ENCODE measurements at places on chromosomes 5 and 9. TPM values are rescaled to one million over a fixed set of nuclear protein-coding genes. Genes with fewer than 3 reads are reported as not detected.

DNA sequence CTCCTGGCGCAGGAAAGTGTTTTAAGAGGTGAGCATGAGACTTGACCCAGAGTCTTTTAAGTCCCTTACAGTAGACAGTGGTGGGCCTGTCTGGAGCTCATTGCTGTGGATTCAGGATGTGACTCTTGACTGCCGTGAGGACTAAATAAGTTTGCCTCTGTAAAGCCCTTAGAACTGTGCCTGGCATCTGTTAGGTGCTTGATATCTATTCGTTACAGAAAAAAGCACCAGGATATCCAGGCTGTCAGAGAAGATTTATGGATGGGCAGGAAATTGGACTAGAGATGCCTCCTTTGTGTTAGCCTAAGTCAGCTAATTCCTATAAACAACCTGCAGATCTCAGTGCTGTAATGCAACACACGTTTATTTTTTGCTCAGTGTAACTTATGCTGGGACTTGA, 12.6 kb downstream of the ERGIC1 start:
- DNase-seq = no peak

CAMK2A gene
- polyA plus RNA-seq = 40.9 TPM

GRCh38 chr5:146345578-146346366, 7.1 kb downstream of the POU4F3 start:
- DNase-seq = no peak

MROH2B gene
- not detected for polyA plus RNA-seq

DNA sequence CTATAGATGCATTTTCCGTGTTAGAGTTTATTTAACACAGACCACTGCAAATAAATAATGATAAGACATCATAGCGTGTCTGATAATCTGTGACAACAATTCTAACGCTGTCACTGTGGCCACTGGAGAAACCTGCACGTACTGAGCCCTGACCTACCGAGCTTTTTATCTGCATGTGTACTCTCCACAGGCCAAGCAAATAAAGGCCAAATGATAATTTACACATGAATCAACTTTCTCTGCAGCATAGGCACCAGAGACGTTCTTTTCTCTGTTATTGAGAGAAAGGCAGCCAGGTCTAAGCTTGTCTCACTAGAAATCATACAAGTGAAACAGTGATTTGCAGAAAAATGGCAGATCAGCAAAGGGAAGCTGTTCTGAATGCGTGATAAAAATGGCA, 75.8 kb downstream of the POU5F2 start:
- DNase-seq = no peak

DAPK1 gene
- 21.6 TPM for polyA plus RNA-seq

GRCh38 chr9:12640016-12640587, 53.1 kb upstream of the TYRP1 start:
- peak; percentile 34 for DNase-seq

SH2D3C gene
- 18.4 TPM for polyA plus RNA-seq

WNT8A gene
- not detected for polyA plus RNA-seq

- DNase-seq = no peak
Observed at GRCh38 chr9:14365670-14366069, 51.7 kb upstream of the NFIB start.

DNA sequence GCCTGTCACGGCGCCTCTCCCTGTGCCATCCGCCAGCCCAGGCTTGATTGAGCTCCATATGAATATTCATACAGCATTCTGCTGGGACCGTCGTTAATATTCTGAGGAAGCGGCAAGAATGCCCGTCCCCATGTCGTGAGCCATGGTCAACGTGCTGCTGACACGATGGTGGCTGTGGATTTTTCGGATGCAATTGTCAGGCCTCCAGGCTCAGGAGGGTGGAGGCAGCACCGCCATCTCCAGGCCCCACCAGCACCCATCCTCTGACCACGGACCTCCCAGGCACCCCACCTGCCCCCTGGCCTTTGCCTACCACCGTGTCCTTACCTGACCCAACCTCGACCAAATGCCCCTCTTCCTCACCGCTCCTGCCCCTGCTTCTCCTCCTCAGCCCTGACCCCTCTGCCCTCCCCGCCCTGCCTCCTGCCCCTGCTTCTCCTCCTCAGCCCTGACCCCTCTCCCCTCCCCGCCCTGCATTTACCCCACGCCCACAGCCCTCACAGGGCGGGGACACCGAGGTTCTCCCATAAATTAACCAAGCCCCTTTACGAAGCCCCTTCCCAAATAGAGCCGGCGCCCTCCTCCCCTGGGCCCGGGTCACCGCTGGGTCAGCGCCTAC, 9.9 kb downstream of the TMEM250 start:
- no peak for DNase-seq

- no peak for DNase-seq
Observed at GRCh38 chr9:112886351-112886750, 4.3 kb downstream of the SLC46A2 start.

SPINK7 gene
- polyA plus RNA-seq = 0.16 TPM

DNA sequence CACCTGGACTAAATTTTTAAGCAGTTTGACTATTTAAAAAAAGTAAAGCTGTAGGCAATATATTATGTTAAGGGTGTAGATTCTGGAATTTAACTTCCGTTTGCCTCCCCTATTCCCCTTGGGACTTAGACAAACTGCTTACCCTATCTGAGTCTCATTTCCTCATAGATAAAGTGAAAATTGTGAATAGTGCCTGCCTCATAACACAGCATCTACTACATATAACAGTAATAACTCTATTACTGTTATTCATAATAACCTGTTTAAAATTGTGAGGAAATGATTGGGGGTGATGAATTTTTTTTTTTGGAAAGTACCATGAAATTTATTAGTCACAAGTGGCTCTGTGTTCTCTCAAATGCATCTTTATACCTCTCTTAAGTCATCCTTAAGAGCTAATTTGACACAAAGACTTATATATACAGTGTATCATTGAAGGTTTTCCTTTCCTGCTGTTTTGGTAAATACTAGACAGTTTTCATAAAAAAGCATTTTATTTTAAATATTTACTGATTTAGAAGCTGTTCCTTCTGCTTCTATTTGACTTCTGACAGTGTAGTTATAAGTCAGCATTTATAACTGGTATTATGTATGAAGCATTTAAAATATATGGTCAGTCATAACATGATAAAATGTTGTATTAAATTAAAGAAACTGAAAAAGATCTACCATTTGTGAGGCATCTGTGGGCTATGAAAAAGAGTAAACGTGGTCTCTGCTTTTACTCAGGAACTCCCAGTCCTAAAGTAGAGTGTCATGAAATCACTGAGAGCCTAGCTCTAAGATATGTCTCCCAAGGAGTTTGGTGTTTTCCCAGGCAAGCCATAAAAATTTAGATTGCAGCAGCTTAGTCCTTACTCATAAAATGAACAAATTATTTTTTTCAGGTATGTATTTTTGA, 46.4 kb downstream of the MCCC2 start:
- no peak for DNase-seq

- no peak for DNase-seq
Observed at GRCh38 chr5:168311061-168311566, 19.7 kb downstream of the WWC1 start.

GRCh38 chr9:14780251-14780650, 57.7 kb upstream of the CER1 start:
- DNase-seq = peak; percentile 91

COL15A1 gene
- polyA plus RNA-seq = 202 TPM

LCN15 gene
- polyA plus RNA-seq = 0.23 TPM

DNA sequence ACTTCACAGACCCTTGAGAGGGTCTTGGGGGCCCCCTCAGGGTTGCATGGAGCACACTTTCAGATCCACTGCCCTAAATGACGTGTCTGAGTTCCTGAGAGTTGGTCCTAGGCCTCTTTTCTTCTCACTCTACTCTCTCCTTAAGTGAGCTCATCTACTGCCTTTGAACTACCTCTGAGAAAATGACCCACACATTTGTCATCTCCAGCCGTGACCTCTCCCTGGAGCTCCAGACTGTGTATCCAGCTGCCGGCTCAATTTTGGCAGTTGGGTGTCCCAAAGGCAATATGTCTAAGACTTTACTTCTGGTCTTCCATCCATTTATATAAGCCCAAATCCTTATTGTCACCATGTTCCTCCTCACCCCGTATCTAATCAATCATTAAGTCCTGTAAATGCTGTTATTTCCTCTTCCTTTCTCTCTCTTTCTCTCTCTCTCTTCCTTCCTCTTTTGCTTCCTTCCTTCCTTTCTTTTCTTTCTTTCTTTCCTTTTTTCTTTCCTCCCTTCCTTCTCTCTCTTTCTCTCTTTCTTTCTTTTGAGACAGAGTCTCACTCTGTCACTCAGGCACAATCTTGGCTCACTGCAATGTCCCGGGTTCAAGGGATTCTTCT, 51.2 kb upstream of the HSPA9 start:
- DNase-seq = peak; percentile 30

SMIM3 gene
- polyA plus RNA-seq = 7.0 TPM

- DNase-seq = peak; percentile 46
Observed at GRCh38 chr5:135392256-135392655, 6.8 kb downstream of the MACROH2A1 start.

- DNase-seq = no peak
Observed at GRCh38 chr5:26666371-26666770, 372.0 kb downstream of the CDH9 start.

GRCh38 chr9:4258320-4259090, 41.4 kb downstream of the GLIS3 start:
- no peak for DNase-seq

GRCh38 chr5:143041461-143041860, 271.3 kb downstream of the ARHGAP26 start:
- DNase-seq = peak; percentile 90

RGS7BP gene
- polyA plus RNA-seq = 3.0 TPM

HCN1 gene
- 5.5 TPM for polyA plus RNA-seq

- DNase-seq = no peak
Observed at GRCh38 chr5:1743769-1744085, 55.9 kb downstream of the MRPL36 start.

GRCh38 chr9:12775679-12776512, 1.1 kb downstream of the LURAP1L start:
- peak; percentile 89 for DNase-seq
